ENCODE measurements at places on chromosomes 12 and 14.
A peak's percentile ranks its signal among the peaks of the same experiment; 100 is the strongest.

DNA sequence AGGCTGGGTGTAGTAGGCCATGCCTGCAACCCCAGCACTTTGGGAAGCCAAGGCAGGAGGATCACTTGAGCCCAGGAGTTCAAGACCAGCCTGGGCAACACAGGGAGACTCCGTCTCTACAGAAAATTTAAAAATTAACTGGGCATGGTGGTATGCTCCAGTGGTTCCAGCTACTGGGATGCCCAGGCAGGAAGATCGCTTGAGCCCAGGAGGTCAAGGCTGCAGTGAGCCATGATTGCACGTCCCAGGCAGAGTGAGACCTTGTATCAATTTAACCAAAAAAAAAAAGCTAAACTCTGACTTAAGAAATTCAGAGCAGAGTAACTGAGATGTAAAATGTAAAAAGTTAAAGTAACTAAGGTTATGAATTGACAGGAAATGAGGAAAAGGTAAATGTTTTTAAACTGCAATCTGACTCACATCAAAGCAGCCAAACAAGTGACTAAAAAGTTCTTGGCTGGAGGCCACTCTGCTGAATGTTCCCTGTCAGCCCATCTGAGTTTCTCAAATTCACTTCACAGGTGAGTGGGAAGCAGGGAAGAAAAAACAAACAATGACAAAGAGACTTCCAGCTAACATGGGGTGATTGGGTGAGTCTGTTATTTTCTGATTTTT is 21.3 kb downstream of the PRKD1 start:
- no peak for DNase-seq

GRCh38 chr14:76924371-76925096 is 98.3 kb downstream of the LRRC74A start:
- DNase-seq, result peak; percentile 68

DNA sequence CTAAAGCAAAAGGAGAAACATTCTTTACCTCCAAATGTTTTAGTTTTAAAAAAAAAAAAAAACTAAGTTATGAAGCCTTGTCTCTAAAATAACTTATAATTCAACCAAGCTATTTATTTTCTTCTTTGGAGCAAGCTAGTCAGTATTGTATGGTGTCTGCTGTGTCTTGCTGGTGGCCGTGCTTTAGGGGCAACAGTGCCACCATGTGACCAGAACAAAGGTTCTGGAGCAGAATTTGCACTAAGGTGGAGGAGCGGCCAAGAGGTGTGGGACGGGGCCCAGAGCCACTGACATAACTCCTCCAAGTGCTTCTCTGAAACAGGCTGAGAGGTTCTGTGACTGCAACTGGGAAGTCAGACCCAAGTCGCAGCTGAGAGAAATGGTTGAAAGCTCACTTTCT is 4.5 kb downstream of the FICD start:
- DNase-seq, result no peak

DNA sequence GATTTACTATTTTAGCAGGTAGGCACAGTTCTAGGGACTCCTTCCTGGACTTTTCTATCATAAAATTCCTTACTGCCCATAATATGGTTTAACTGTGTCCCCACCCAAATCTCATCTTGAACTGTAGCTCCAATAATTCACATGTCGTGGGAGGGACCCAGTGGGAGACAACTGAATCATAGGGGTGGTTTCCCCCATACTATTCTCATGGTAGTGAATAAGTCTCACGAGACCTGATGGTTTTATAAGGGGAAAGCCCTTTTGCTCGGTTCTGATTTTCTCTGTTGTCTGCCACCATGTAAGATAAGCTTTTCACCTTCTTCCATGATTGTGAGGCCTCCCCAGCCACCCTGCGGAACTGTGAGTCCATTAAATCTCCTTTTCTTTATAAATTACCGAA is 10.0 kb upstream of the ETV6 start:
- no peak for DNase-seq

GRCh38 chr14:34592623-34593022 is 37.3 kb downstream of the SNX6 start:
- DNase-seq, result peak; percentile 28

DNA sequence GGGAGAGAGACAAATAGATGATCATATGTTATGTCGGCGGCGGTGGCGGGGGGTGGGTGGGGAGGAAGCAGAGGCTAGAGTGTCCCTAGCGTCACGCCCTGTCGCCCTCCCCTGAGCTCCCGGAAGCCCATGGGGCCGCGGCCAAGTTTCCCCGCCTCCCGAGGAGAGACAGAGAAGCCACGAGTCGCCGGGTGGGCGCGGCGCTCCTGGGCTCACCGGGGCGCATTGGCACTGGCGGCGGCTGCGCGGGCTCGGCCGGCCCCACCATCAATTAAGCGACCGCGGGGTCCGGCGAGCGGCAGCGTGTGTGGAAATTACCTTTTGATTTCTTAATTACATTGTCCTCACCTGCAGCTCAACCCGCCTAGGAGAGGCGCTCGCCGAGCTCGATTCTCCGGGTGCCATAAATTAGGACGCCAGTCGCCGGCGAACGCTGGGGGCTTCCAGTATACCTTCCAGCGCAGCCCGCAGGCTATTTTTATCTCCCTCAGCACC is 119.9 kb upstream of the LHX5 start:
- no peak for DNase-seq

GRCh38 chr12:45962553-45963325 is 27.6 kb downstream of the SCAF11 start:
- no peak for DNase-seq

DNA sequence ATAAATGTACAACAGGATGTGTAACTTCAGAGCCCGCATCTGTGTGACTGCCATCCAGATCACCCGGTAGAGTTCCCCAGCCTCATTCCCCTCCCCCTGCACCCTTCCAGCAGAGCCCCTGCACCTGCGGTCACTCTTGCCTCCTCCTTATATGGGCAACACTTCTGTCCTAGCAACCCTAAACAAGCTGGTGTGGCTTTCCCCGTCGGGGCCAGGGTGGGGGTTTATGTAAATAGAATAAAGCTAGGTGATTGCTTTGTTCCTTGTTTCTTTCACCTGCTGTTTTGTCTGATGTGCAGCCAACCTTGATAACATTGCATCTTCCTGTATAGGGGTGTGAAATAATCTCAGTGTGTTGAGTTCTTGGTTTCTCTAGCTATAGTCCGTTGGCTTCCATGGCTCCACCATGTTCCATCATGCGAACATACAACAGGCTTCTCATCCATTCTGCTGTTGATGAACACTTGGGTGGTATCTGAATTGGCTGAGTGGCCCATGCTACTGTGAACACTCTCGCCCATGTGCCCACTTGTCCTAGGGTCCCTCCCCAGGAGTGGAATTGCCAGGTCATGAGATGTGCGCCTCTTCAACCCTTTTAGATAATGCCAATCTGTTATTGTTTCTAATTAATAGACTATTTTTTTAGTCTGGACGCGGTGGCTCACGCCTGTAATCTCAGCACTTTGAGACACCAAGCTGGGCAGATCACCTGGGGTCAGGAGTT is 102.2 kb downstream of the KIF26A start:
- DNase-seq, result no peak

DNA sequence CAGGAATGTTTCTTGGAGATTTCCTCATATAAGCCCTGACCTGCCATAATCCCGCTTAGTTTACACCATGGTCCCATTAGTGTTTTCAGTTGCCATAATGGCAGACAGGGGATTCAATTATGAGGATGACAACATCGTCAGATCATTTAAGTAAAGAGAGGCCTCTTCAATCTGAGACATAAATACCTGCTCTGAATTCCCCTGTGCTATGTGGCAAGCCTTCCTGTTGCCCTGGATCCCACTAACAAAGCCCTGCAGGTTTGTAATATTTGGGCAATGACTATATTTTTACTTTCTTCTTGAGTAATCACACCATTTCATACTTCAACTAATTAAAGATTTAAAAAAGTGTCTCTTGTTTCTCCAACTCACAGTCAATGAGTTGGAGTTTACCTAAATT is 108.9 kb downstream of the TRAFD1 start:
- DNase-seq, result no peak

DNA sequence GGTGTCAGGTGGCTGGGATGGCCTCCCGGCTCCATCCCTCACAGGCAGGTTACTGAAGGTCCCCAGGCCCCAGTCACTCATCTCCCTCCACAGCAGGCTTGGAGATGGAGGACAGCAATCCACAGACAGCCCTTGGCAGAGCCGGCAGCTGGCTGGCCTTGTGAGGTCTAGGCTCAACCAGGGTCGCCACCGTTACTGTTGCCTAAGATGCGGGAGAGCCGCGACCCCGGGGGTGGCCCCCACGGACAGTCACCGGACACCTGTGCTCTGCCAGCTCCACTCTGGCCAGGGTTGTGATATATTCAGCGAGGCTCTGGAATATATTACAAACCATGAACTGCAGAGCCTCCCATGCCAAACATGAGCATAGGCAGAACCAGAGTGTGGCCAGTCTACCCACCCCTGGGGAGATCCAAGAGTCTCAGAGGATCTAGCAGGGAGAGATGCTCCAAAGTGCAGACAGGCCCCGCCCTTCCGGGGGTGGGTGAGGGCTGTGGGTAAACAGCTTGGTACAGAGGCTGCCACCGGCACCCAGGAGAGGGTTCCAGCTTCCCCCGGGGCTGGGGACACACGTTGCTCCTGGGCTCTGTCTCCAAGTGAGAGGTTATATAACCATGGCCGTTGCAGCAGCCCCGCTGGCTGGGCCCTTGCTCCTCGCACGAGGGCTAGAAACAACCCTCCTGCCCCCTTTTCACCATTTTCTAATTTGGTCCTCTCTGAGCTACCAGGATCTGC is 55.9 kb upstream of the DIO3 start:
- DNase-seq, result peak; percentile 51

GRCh38 chr14:104677512-104678332 is 11.7 kb upstream of the INF2 start:
- peak; percentile 90 for DNase-seq

DNA sequence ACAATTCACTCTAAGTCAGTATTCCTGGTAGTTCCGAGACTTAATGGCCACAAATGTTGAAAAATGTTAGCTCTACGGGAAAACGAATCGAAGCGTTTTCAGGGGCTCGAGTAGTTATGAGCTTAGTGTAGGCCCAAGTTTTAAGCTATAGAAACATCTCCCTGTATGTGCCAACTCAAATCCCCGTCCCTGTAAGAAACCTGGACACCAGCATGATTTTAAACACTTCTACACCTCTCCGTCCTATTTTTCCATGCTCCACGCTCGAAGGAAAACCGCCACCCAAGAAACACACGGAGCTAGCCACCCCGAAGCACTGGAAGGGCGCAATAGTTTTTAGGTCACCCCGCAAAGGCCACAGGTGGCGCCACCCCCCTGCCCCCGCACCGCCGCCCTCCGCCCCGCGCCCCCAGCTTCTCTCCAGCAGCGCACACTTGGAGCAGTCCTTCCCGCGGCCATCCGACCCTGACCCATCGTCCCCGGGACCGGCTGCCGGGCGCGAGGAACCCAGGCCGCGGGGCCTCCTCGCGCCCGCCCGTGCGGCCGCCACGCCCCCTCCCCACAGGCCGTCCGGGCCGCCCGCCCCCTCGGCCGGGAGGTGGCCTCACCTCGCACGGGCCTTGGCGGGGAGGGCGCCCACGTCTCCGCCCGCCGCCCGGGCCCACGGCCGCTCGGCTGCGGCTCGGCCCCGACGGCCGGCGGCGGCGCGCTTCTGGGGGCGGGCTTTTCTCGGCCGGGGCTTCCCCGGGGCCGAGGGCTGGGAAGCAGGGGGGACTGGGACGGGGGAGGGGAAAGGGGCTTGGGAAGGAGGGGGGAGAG is 522 bp downstream of the R3HDM2 start:
- DNase-seq, result peak; percentile 71

- no peak for DNase-seq
These were observed 179.6 kb upstream of the LMO3 start for GRCh38 chr12:16785524-16785923.

DNA sequence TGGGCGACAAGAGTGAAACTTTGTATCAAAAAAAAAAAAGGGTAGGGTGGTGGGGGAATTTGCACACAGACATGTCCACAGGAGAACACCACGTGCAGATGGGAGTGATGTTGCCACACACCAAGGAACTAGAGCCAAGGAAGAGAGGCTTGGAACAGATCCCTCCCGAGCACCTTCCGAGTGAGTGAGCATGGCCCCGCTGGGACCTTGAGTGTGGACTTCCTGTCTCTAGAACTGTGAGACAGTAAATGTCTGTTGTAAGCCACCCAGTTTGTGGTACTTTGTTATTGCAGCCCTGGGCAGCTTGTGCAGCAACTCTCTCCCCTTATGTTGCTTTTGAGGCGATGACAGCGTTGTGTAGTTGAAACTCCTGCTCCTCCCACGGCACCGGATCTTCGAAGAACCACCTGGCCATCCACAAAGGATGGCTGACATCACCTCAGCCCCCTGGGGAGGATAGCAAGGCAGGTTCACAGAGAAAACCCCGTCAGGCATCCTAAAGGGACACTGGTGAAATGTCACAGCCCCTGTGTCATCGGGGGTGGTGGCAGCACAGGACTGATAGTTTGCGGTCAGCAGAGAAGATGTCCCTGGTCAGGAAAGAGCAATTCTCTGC is 54.7 kb upstream of the PLEKHG3 start:
- no peak for DNase-seq

- DNase-seq, result no peak
These were observed 8.5 kb upstream of the KRT75 start for GRCh38 chr12:52442600-52443061.

- peak; percentile 92 for DNase-seq
These were observed 6.4 kb downstream of the ERG28 start for GRCh38 chr14:75654127-75654732.

GRCh38 chr14:74712499-74713394 is at the start of the genes AREL1 and FCF1:
TSS of gene AREL1 (minus strand) at chr14:74713080. CDS start at chr14:74685615, 27,465 bp downstream.
TSS of gene FCF1 (plus strand) at chr14:74713144. CDS start at chr14:74713198, 54 bp downstream.
- DNase-seq, result peak; percentile 86

DNA sequence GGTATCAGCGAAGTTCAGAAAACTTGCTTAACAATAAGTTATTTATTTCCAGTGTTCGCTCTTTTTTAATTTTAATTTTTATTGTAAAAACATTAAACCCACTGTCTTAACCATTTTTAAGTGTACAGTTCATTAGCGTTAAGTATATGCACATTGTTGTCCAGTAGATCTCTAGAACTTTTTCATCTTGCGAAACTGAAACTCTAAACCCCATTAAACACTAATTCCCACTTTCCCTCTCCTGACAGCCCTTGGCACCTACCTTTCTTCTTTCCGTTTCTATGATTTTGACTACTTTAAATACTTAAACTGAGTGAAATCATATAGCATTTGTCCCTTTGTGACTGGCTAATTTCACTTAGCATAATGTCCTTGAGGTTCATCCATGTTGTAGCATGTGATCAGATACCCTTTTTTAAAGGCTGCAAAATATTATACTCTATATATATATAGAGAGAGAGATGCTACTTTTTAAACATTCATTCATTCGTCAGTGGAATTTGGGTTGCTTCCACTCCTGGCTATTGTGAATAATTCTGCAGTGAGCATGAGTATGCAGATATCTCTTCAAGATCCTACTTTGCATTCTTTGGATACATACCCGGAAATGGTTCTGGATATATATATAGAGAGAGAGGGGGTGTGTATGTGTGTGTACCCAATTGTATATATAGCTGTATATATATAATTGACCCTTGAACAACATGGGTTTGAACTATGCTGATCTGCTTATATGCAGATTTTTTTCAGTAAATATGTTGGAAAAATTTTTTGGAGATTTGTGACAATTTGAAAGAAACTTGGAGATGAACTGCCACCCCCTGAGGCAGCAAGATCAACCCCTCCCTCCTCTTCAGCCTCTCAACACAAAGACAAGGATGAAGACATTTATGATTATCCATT is 74.7 kb upstream of the EVL start:
- no peak for DNase-seq

Data from sciatic nerve (tissue), 2 donors.